ENCODE measurements at places on chromosomes 5 and 9. TPM values are rescaled to one million over a fixed set of nuclear protein-coding genes. Genes with fewer than 3 reads are reported as not detected.

DNA sequence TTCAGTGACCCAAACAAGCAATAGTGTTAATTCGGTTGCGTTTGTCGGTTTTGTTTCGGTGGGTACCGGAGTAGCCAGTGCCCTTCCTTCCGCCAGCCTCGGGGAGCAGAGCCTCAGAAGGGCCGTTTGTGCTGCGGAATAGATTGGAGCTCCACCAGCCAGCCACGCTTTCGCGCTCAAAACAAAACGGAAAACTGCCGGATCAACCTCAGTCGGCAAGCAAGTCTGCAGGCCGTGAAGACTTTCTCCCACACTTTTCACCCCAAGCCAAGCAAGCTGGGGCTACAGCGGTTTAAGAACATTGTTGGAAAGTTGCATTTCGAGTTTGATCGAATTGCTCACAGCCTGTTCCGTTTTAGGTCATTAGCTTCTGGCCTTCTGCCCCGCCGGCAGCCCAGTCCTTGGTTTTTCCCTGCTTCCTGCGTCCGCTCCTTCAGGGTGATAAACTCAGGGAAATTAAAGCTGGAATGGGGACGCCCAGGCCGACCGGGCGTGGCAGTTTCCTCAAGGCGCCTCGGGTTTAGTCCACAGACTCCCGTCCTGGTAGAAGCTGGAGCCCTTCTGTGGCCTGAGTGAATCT, 803 bp upstream of the CCNO start:
- DNase-seq, result no peak
- H3K36me3 ChIP-seq, result peaks cover 1% of the 10 kb centered on the region
- peaks cover 30% of the 10 kb centered on the region for H3K4me1 ChIP-seq
- peak overlapping the region; percentile 33 for H3K27ac ChIP-seq
- peak overlapping the region; percentile 72 for H3K4me3 ChIP-seq

DNA sequence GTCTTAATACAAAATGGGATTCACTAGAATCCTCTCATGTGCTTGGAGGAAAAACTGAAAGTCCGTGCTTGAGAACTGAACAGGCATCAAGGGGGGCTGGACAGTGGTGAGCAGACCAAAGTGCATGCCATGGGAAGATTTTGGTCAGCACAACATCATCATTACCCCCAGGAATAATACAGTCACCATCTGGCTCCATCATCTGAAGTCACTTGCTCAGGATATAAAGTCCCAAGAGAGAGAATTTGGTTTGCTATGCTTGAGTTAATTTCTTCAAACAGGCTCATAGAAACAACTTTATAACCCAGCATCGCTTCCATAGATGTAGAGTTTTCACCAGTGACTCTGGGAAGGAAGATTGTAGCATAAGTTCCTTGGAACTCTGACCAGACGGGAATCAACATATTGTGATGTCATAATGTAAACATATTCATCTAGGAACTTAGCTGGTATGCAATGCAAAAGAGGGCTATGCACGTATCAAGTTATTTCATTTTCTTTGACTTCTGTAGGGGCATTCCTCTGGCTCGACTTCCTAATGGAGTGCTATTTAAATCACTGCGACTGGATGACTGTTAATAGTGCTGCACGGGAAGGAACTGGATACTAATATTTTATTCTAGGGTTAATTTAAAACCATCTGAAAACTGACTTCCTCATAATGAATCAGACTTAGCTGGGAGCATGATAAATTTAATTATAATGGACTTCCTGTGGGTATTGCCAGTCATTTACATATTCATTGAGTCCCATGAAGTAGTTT, 145.2 kb downstream of the MTRR start:
- H3K27ac ChIP-seq, result no peak overlapping the region
- no peaks in the 10 kb centered on the region for H3K27me3 ChIP-seq
- DNase-seq, result no peak
- no peaks in the 10 kb centered on the region for H3K36me3 ChIP-seq

Gene CEL
- 1.9 TPM for total RNA-seq

GRCh38 chr5:38551030-38552017, 5.1 kb downstream of the LIFR start:
- H3K4me3 ChIP-seq, result no peak overlapping the region
- no peak for DNase-seq
- peaks cover 9% of the 10 kb centered on the region for H3K4me1 ChIP-seq
- H3K36me3 ChIP-seq, result no peaks in the 10 kb centered on the region

GRCh38 chr9:94065535-94065961, 18.7 kb upstream of the PTPDC1 start:
- H3K36me3 ChIP-seq, result peaks cover 10% of the 10 kb centered on the region
- no peak overlapping the region for H3K27ac ChIP-seq
- DNase-seq, result peak; percentile 80
- no peaks in the 10 kb centered on the region for H3K27me3 ChIP-seq
- H3K4me3 ChIP-seq, result no peak overlapping the region

- DNase-seq, result no peak
- no peaks in the 10 kb centered on the region for H3K36me3 ChIP-seq
- H3K4me1 ChIP-seq, result no peaks in the 10 kb centered on the region
- no peak overlapping the region for H3K27ac ChIP-seq
- H3K27me3 ChIP-seq, result no peaks in the 10 kb centered on the region
Observed at GRCh38 chr5:125026867-125027731, 280.7 kb upstream of the ZNF608 start.

Gene PCDHAC2
- total RNA-seq, result not detected

GRCh38 chr5:131393498-131393968, 129.7 kb downstream of the CDC42SE2 start:
- H3K27ac ChIP-seq, result peak overlapping the region; percentile 88
- peaks cover 84% of the 10 kb centered on the region for H3K4me1 ChIP-seq
- no peaks in the 10 kb centered on the region for H3K27me3 ChIP-seq
- no peak for DNase-seq

DNA sequence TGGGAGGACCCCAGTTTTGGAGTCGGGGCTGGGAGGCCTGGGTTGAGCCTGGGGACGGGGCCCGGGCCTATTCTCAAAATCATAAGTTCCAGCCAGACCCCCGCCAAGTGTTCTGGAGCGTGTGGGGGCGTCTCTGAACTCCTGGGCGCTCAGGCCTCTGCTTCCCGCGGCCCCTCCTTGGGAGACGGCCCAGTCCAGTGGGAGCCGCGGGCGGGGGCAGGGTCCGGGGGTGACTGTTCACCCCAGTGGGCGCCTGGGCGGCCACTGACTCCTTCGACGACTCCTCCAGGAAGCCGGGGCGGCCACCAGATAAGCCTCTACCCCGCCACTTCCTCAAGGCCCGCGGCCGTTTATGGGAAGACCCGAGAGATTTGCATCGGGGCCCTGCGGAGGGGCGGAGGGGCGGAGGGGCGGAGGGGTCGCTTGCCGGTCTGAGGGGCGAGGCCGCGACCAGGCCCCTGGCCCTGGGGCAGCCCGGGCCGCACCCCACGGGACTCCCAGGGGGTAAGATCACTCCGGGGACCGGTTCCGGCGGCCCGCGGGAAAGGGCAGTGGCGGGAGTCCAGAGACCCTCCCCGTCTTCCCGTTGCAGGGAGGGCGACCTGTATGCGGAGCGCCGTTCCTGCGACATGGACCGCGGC, 655 bp downstream of the TOR4A start:
- DNase-seq, result no peak
- H3K4me1 ChIP-seq, result peaks cover 9% of the 10 kb centered on the region
- H3K27ac ChIP-seq, result peak overlapping the region; percentile 74
- H3K36me3 ChIP-seq, result peaks cover 2% of the 10 kb centered on the region
- peaks cover 3% of the 10 kb centered on the region for H3K27me3 ChIP-seq

DNA sequence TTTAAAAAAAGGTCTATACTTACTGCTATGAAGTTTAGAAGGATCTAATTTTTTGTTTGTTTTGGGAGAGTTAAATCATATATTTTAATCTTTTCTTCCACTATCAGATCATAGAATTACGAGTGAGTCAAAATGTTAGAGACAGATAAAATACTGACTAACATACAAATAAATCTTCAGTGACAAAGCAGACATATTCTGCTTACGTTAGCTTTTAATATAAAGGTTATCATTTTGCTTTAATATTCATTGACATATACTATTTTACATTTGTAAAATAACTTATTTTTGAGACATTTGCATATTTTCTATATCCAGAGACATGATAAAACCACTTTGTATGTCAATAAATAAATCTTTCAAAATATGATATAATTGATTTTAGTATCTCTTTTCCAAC, 64.6 kb upstream of the GABRA1 start:
- H3K36me3 ChIP-seq, result no peaks in the 10 kb centered on the region
- no peak for DNase-seq
- H3K27me3 ChIP-seq, result no peaks in the 10 kb centered on the region
- no peaks in the 10 kb centered on the region for H3K4me1 ChIP-seq
- no peak overlapping the region for H3K4me3 ChIP-seq
- no peak overlapping the region for H3K27ac ChIP-seq

Gene PCDHGB2
- total RNA-seq, result 0.67 TPM

GRCh38 chr9:132025766-132026165, 53.9 kb downstream of the MED27 start:
- no peak for DNase-seq
- H3K4me1 ChIP-seq, result peaks cover 3% of the 10 kb centered on the region
- H3K27ac ChIP-seq, result no peak overlapping the region
- H3K36me3 ChIP-seq, result no peaks in the 10 kb centered on the region
- H3K4me3 ChIP-seq, result no peak overlapping the region

- no peak for DNase-seq
- H3K27me3 ChIP-seq, result peaks cover 9% of the 10 kb centered on the region
- no peaks in the 10 kb centered on the region for H3K4me1 ChIP-seq
- no peak overlapping the region for H3K4me3 ChIP-seq
- H3K36me3 ChIP-seq, result no peaks in the 10 kb centered on the region
Observed at GRCh38 chr9:71592400-71592799, 175.9 kb downstream of the CEMIP2 start.

Gene SLC1A3
- not detected for total RNA-seq

DNA sequence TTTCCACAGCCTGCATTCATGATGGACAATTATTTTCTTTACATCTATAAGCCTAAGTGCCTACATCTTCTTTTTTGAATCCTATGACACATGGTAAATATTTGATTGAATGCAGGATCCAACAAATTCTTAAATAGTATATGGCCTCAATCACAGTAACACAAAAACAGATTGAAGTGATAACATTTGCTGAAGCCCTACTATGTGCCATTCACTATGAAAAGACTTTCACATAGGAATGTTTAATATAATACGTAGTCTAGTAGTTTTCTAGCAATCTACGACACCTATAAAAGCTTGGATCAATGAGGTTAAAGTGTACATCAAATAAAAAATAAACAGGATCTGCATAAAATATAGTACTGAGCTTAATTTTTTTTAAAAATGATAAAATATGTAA, 231.0 kb downstream of the AP3B1 start:
- DNase-seq, result no peak
- no peaks in the 10 kb centered on the region for H3K4me1 ChIP-seq
- peaks cover 21% of the 10 kb centered on the region for H3K36me3 ChIP-seq

GRCh38 chr5:94545870-94546625, 72.4 kb downstream of the KIAA0825 start:
- H3K27me3 ChIP-seq, result no peaks in the 10 kb centered on the region
- H3K36me3 ChIP-seq, result peaks cover 26% of the 10 kb centered on the region

GRCh38 chr5:168179192-168179593, 112.3 kb upstream of the WWC1 start:
- H3K4me1 ChIP-seq, result no peaks in the 10 kb centered on the region
- H3K36me3 ChIP-seq, result no peaks in the 10 kb centered on the region
- H3K27me3 ChIP-seq, result no peaks in the 10 kb centered on the region
- H3K4me3 ChIP-seq, result no peak overlapping the region
- no peak overlapping the region for H3K27ac ChIP-seq
- no peak for DNase-seq

Measured in activated CD8-positive, alpha-beta memory T cell treated with anti-CD3 and anti-CD28 coated beads, Interleukin-2, amount 10 ng/mL, durations not matched to agents 7 days and 5 days (primary cell).